ENCODE measurements at places on chromosomes 2 and 18. TPM values are rescaled to one million over a fixed set of nuclear protein-coding genes. Genes with fewer than 3 reads are reported as not detected.

DNA sequence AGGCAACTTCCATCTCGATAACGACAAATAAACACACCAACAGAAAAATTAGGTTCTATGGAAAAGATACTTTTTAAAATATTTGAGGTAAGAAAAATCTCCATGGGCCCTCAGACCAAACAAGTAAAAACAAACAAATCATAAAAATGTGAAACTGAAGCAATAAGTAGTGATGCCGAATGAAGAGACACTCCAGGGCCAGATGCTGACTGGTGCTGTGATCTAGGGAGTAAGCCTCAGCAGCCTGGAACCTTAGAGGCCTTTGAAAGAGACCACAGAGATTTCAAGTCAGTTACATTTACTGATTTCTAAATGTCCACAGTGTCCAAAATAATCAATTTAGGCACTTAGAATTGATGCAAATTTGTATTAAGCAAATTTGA lies 1144.7 kb downstream of the CNTNAP5 start:
- no peaks in the 10 kb centered on the region for H3K36me3 ChIP-seq
- no peaks in the 10 kb centered on the region for H3K27me3 ChIP-seq
- no peak for DNase-seq
- H3K4me3 ChIP-seq = no peak overlapping the region

DNA sequence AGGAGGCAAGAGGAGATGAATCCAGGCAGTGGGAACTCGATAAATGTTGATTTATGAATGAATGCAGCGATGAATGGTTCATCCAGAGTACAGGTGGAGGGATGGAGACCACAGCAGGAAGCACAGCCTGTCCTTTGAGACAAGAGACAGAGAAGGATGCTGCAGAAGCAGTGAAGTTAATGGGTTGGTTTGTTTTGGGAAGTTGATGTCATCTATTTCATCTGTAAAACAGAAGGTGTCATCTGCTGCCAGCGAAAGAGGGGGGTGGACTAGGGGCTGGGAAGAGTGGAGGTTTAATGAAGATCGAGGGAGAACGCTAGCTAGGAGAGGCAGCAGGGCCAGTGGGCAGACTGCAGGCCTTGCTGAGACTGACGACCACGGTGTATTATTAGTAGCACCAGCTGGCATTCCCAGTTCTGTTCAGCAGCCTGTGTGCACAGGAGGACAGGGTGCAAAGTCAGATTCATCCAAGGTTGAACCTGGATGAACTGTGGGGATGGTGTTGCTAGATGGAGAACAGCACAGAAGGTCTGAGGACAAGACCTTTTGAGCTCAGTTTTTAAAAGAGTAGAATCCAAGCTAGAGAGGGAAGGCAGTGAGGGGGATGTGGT lies 120.3 kb upstream of the CAPN13 start:
- DNase-seq = no peak
- no peak overlapping the region for H3K4me3 ChIP-seq
- H3K36me3 ChIP-seq = 0 out of 2 replicates have a peak, but pooled peaks cover 7% of the 10 kb centered on the region
- H3K27me3 ChIP-seq = no peaks in the 10 kb centered on the region
- H3K4me1 ChIP-seq = no peaks in the 10 kb centered on the region

- H3K27me3 ChIP-seq = peaks cover 82% of the 10 kb centered on the region
- no peak overlapping the region for H3K27ac ChIP-seq
- no peak for DNase-seq
- H3K4me1 ChIP-seq = no peaks in the 10 kb centered on the region
- no peak overlapping the region for H3K4me3 ChIP-seq
- no peaks in the 10 kb centered on the region for H3K36me3 ChIP-seq
These were observed 103.0 kb downstream of the FAM210A start for GRCh38 chr18:13623348-13623747.

GRCh38 chr2:102114290-102114721 lies 28.2 kb upstream of the IL1R1 start:
- DNase-seq = peak; percentile 36
- H3K4me3 ChIP-seq = no peak overlapping the region
- H3K36me3 ChIP-seq = no peaks in the 10 kb centered on the region
- H3K27ac ChIP-seq = no peak overlapping the region
- no peaks in the 10 kb centered on the region for H3K27me3 ChIP-seq
- H3K4me1 ChIP-seq = no peaks in the 10 kb centered on the region

GRCh38 chr2:52639692-52640091 lies 1127.9 kb upstream of the CHAC2 start:
- no peaks in the 10 kb centered on the region for H3K36me3 ChIP-seq
- H3K4me3 ChIP-seq = no peak overlapping the region
- no peaks in the 10 kb centered on the region for H3K4me1 ChIP-seq
- H3K27ac ChIP-seq = no peak overlapping the region
- no peak for DNase-seq

DNA sequence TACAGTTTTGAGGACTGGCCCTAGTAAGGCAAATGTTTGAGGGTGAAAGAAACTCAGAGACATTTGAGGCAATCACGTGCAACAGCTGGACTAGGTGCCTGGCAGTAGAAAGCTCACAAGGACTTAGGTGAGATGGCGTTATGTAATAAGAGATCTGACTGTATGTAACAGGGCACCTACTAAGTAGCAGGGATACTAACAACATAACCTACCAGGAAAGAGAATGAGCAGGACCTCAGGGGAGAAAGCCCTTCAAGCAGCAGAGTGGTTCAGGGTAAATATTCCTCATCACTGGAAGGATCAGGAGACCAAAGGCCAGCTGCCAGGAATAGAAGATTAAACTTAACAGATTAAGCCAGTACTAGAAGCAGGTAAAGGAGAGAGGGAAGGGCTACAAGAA lies 53.4 kb downstream of the ARHGAP15 start:
- H3K27me3 ChIP-seq = no peaks in the 10 kb centered on the region
- H3K4me1 ChIP-seq = no peaks in the 10 kb centered on the region
- no peak overlapping the region for H3K4me3 ChIP-seq
- H3K27ac ChIP-seq = no peak overlapping the region
- DNase-seq = no peak
- no peaks in the 10 kb centered on the region for H3K36me3 ChIP-seq

DNA sequence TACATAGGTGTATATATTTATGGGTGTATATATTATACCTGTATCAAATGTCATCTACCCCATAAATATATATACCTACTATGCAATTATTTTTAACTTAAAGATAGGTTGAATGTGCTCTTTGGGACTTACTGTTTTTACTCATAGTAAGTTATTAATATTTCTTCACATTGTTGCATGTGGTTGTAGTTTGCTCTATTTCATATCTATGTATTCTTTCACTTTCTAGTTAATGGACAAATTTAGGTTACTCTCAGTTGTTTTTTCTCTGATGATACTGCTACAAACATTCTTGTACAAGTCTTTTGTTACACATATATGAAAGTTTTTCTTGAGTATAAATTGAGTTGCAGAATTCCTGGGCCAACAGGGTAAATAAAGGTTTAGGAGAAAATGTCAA lies 601.8 kb upstream of the ID2 start:
- H3K27me3 ChIP-seq = no peaks in the 10 kb centered on the region
- H3K36me3 ChIP-seq = no peaks in the 10 kb centered on the region
- no peak overlapping the region for H3K27ac ChIP-seq

DNA sequence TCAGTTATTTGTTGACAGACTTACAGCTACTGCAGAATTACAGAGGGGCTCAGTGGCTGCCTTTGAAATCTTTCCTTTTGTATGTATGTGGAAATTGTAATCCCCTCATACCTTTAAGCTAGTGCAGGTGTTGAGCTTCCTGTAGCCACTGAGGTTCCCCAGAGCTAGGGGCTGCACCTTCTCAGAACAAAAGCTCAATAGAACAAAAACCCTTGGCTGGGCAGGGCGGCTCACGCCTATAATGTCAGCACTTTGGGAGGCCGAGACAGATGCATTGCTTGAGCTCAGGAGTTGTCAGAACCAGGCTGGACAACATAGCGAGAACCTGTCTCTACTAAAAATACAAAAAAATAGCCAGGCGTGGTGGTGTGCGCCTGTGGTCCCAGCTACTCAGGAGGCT lies 41.3 kb upstream of the CHMP1B start:
- DNase-seq = no peak
- no peaks in the 10 kb centered on the region for H3K27me3 ChIP-seq
- no peak overlapping the region for H3K27ac ChIP-seq
- no peak overlapping the region for H3K4me3 ChIP-seq

- H3K4me3 ChIP-seq = no peak overlapping the region
- H3K27ac ChIP-seq = no peak overlapping the region
- no peaks in the 10 kb centered on the region for H3K36me3 ChIP-seq
- H3K4me1 ChIP-seq = no peaks in the 10 kb centered on the region
- DNase-seq = peak; percentile 24
These were observed 146.8 kb downstream of the MTX2 start for GRCh38 chr2:176415937-176416499.

DNA sequence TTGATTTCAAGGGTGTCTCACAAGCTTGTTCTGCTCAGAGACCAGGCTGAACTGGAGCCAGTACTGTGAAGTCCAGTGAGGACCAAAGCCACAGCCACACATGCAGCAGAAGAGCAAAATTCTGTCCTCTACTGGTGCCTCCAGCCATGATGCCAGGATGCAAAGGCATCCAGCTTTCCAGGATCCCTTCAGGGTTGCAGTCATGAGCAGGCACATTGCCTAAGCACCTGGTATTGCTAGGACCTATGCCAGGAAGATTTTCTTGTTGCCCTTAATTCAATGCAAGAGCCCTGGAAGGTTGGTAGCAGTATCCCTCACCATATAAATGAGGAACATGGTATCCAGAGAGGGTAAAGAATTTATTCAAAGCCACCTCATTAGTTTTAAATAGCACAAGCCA lies 78.9 kb upstream of the CYRIA start:
- DNase-seq = peak; percentile 21
- no peaks in the 10 kb centered on the region for H3K27me3 ChIP-seq
- H3K36me3 ChIP-seq = no peaks in the 10 kb centered on the region
- no peak overlapping the region for H3K27ac ChIP-seq

- no peak overlapping the region for H3K4me3 ChIP-seq
- no peaks in the 10 kb centered on the region for H3K27me3 ChIP-seq
- H3K27ac ChIP-seq = no peak overlapping the region
- no peaks in the 10 kb centered on the region for H3K4me1 ChIP-seq
These were observed 25.6 kb upstream of the CYRIA start for GRCh38 chr2:16691261-16691660.

- H3K4me1 ChIP-seq = peaks cover 31% of the 10 kb centered on the region
- H3K4me3 ChIP-seq = no peak overlapping the region
- H3K27ac ChIP-seq = no peak overlapping the region
These were observed 16.0 kb upstream of the ACTR3 start for GRCh38 chr2:113873867-113874266.

DNA sequence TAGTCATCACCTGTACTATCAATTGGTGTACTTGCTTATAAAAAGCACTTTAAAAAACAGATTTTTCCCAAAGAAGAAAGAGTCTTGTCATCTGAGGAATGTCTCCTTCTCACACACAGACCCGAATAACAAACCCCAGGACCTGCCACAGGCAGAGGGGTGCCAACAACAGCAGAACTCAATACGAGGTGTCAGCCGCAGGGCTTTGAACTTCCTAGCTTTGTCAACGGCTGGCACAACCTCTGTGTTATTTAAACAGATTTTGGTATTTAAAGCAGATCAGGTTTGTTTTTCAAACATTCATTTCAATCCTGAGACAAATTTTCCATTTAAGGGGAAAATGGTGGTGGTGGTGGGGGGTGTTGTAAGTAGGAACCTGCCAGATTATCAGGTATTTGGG lies 138.4 kb upstream of the RIOK3 start:
- no peaks in the 10 kb centered on the region for H3K27me3 ChIP-seq
- no peak overlapping the region for H3K4me3 ChIP-seq
- peaks cover 19% of the 10 kb centered on the region for H3K4me1 ChIP-seq
- H3K27ac ChIP-seq = no peak overlapping the region
- H3K36me3 ChIP-seq = no peaks in the 10 kb centered on the region

- H3K27me3 ChIP-seq = no peaks in the 10 kb centered on the region
- H3K27ac ChIP-seq = no peak overlapping the region
- H3K36me3 ChIP-seq = no peaks in the 10 kb centered on the region
- no peak for DNase-seq
- peaks cover 12% of the 10 kb centered on the region for H3K4me1 ChIP-seq
These were observed 266.1 kb downstream of the ZNF385B start for GRCh38 chr2:179595284-179595683.

DNA sequence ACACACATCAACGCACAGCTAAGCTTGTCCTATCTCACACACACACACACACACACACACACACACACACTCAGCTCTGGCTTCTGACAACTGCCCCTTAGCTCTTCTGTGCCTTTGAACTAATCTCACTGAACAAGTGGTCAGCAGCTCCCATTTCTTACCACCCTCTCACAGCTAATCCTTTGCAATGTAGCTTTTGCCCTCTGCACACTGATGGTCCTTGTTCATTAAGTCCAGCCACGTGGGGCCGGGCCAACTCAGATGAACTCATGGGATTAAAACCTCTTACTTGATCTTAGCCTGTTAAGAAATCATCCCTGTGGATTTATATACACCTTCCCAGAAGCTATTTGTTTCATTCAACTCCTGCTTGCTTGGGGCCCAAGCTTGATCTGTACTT lies 36.6 kb downstream of the DPYSL5 start:
- no peaks in the 10 kb centered on the region for H3K4me1 ChIP-seq
- no peaks in the 10 kb centered on the region for H3K36me3 ChIP-seq
- H3K4me3 ChIP-seq = no peak overlapping the region
- H3K27ac ChIP-seq = no peak overlapping the region
- no peak for DNase-seq
- H3K27me3 ChIP-seq = peaks cover 80% of the 10 kb centered on the region

DNA sequence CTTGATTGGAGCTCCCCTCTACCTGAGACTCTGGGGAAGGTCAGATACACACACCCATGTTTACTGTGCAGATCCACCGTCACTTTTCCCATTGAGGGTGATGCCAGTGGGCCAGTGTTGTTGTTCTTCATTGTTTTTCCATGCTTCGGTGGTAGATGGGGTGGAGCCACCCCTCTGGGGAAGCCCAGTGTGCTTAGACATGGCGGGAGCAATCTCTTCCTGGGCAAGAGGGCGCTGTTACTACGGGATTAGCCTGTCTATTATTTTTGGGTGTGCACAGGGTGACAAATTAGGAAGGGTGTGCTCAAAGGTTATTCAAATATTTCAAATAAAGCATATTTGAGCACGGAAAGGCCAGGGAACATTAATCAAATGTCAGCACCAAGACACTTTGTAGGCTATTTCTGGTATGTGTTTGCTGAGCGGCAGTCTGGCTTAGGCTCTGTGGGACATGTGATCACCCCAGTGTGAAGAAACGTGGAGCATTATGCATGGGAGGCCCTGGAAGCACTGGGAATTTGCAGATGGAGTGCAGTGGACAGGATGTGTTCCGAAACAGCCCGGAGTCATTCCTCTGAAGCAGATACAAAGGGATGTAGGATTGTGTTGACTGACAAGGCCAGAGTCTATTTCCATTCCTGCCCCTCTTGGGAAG lies 34.8 kb upstream of the SMIM21 start:
- no peaks in the 10 kb centered on the region for H3K36me3 ChIP-seq
- no peak overlapping the region for H3K27ac ChIP-seq
- no peak for DNase-seq
- H3K4me1 ChIP-seq = no peaks in the 10 kb centered on the region
- H3K27me3 ChIP-seq = peaks cover 76% of the 10 kb centered on the region

- peak overlapping the region; percentile 59 for H3K27ac ChIP-seq
- no peaks in the 10 kb centered on the region for H3K36me3 ChIP-seq
- H3K27me3 ChIP-seq = no peaks in the 10 kb centered on the region
- no peak overlapping the region for H3K4me3 ChIP-seq
- H3K4me1 ChIP-seq = peaks cover 36% of the 10 kb centered on the region
- DNase-seq = peak; percentile 83
These were observed 3.1 kb upstream of the ARID5A start for GRCh38 chr2:96533292-96534073.

SIX3 gene
- 1.4 TPM for total RNA-seq

CAPN14 gene
- total RNA-seq = 0.35 TPM

ZDBF2 gene
- 19.6 TPM for total RNA-seq

RESP18 gene
- not detected for total RNA-seq

NETO1 gene
- not detected for total RNA-seq

CCDC102B gene
- total RNA-seq = 2.3 TPM

TCF23 gene
- not detected for total RNA-seq

CACNB4 gene
- total RNA-seq = 0.98 TPM

FER1L5 gene
- total RNA-seq = 0.09 TPM

EVX2 gene
- not detected for total RNA-seq

MAPK4 gene
- not detected for total RNA-seq

CASP8 gene
- 42.4 TPM for total RNA-seq

PAIP2B gene
- total RNA-seq = 6.1 TPM

CDK5R2 gene
- 0.20 TPM for total RNA-seq

CARF gene
- total RNA-seq = 6.5 TPM
